ENCODE measurements at places on chromosomes 7 and 10.

- DNase-seq = no peak
Observed at GRCh38 chr10:12590675-12591659, 241.6 kb downstream of the CAMK1D start.

DNA sequence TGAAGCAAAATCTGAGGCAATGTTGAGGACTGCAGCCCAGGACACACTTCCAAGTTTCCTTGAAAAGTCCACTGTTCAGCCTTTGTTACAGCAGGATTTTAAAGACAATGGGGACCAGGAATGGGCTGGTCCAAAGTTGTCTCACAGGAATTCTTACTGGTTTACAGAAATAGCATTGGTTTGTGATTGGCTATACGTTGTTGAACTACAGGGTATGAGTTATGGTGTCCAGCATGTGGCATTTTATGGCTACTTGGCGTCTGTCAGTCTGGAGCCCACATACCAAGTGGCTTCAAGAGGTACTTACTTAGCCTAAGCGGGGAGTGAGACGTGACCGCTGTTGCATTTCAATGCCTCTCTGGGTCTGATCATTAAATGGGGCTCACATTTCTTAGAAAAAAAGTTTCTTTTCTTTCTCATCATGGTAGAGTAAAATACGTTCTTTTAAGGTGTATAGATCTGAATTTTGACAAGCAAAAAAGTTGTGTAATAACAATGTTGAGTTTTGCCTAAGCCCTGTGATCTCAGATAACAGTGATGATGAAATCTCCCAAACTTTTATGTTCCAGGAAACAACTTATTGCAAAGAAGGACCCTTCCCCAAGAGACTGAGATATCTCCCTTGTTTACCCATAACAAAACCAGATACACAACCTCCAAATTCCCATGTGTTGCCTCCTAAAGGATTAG, 100.0 kb upstream of the TRIM24 start:
- no peak for DNase-seq

- DNase-seq = no peak
Observed at GRCh38 chr7:123075838-123076467, 80.5 kb upstream of the TAS2R16 start.

GRCh38 chr7:141389140-141389796, 161.9 kb upstream of the AGK start:
- no peak for DNase-seq

- no peak for DNase-seq
Observed at GRCh38 chr10:78248651-78249464, 215.2 kb downstream of the RPS24 start.

DNA sequence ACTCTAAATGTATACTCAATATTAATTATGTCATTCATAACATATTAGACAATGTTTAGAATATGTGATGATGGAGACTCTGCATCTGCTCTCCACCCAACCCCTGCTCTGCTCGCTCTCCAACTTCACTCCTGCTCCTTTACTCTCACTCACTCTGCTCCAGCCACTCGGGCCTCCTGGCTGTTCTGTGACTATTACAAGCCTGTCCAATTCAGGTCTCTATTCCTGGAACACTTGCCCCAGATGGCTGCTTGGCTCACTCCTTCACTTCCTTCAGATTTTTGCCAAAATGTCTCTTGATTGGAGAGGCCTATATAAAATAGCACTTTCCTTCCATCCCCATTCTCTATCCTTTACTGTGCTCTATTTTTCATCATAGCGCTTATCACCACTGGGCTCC, 84.8 kb downstream of the HBP1 start:
- no peak for DNase-seq

DNA sequence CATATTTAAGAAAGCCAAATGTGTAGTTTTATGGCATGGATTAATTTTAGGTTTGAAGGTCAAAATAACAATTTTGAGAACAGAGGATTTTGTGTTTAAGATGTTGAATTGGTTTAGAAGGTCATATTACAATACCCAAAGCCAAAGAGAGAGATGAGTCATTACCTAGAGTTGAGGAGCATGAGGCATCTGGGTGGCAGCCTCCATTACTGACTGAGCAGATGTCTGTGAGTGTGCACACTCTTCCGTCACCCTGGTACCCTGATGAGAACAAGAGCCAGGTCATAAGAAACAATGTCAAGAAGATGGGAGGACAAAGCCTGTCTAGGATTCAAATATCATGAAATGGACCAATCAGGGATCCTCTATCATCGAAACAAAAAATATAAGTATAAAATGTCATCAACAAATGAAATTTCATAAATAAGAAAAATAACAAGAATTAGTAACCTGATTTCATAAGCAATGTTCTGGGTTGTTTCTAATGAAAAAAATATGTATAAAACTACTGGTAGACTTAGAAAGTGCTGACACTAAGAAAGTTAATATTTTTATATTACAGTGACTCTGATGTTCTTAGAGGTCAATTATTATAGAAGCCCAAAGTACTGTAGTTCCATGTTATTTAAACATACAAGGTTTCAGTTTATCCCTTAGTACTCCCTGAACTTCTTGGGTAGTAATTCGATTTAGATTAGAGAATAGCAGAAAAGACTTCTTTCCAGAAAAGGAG, 20.0 kb downstream of the CUBN start:
- DNase-seq = no peak

DNA sequence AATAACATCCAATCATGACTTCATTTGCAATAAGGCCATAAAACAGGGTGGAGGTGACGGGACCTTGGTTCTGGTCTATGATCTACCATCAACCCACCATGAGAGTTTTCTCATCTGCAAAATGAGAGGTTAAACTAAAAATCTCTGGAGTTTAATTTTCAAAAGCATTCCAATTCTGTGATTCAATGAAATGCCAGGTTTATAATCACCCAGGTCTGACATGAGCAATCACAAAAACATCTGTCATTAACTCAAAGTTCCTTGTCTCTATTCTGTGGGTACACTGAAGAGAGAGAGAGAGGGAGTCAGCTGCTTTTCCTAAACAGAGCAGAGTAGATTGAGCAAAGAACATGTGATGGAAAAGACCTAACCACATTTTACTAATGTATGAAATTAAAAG, 75.4 kb downstream of the NUDCD3 start:
- DNase-seq = no peak

DNA sequence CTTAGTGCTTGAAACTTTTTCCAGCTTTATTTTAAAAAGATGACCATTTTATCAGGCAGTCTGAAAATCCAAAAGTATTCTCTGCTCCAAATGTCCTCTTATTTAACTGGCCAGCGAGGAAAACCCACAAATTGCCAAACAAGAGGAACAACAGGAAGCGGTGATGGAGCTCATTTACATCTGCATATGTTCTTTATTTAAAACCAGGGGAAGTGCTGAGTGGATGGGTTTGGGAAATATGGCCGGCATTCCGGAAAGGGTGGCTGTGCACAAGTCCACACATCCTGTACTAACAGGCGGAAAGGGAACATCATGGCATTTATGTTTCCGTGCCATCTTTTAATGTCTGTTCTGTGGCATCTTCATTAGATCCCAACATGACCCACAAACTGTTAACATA, 974.5 kb downstream of the LRMDA start:
- no peak for DNase-seq

DNA sequence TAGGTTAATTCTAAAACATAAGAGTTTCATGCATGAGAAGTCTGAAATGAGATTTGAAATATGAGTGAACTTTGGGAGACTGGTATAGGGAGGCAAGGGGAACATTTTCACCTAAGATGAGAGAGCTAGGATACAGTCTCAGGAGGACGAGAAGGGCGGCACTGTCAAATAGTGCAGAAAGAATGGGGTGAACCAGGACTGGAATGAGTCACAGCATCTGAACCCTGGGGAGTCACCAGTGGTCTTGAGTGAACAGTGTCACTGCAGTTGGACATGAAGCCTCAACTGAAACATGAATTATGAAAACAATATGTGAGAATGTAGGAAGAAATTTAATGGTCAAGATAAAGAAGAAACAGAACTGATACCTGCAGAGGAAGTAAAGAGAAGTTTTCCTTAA, 33.8 kb downstream of the GNG11 start:
- no peak for DNase-seq

DNA sequence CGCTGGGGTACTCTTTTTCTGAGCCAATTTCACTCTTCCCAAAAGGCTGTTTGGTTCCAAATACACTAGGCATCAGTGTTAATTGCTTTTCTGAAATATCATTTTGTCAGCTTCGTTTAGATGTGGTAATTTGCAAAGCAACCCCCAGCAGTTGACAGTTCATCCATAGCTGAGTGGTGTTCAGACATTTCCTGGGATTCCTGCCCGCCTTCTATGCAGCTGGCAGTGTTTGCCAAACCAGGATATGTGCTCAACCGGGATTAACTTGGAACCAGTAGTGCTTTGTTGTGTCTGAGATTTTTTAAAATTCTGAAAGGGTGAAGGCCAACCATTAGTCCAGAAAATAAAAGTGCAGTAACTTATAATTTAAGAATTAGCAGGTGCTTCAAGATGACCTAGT, 25.2 kb upstream of the MKLN1 start:
- no peak for DNase-seq

GRCh38 chr10:119306514-119306951, 99.2 kb downstream of the GRK5 start:
- DNase-seq = peak; percentile 50

GRCh38 chr10:74521526-74521925, 304.9 kb upstream of the KAT6B start:
- DNase-seq = no peak

GRCh38 chr7:134514663-134515062, 12.7 kb upstream of the AKR1B10 start:
- peak; percentile 35 for DNase-seq

- DNase-seq = no peak
Observed at GRCh38 chr7:77388055-77388641, 28.0 kb downstream of the GSAP start.

- no peak for DNase-seq
Observed at GRCh38 chr10:30055226-30055662, 4.1 kb downstream of the JCAD start.

- DNase-seq = no peak
Observed at GRCh38 chr7:24370541-24370940, 86.6 kb downstream of the NPY start.

GRCh38 chr10:26725837-26726727, 28.6 kb downstream of the PDSS1 start:
- DNase-seq = no peak

- DNase-seq = no peak
Observed at GRCh38 chr10:91103384-91104192, 116.9 kb upstream of the PCGF5 start.

DNA sequence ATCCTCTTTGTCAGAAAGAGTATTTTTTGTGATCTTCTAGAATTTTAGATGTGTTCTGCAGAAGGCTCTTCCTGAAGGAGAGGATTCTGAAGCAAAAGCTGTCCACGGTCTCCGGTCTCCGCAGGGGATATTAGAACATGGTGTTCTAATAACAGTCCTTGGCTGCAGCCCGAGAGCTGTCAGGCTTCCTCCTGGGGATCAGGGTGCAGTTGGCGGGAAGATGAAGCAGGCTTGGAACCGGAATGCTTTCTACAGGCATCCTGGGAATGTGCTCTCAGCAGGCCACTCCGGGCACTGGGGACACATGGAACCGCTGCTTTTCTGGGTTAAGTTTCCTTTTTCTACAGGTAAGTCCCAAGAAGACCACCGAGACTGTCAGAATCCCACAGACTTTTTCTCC, 118.6 kb upstream of the PARD3 start:
- DNase-seq = no peak

GRCh38 chr10:79327090-79327457, 20.2 kb upstream of the PPIF start:
- no peak for DNase-seq

- DNase-seq = no peak
Observed at GRCh38 chr7:156655983-156656382, 15.4 kb downstream of the RNF32 start.

GRCh38 chr7:40720416-40720815, 585.6 kb downstream of the SUGCT start:
- DNase-seq = no peak

DNA sequence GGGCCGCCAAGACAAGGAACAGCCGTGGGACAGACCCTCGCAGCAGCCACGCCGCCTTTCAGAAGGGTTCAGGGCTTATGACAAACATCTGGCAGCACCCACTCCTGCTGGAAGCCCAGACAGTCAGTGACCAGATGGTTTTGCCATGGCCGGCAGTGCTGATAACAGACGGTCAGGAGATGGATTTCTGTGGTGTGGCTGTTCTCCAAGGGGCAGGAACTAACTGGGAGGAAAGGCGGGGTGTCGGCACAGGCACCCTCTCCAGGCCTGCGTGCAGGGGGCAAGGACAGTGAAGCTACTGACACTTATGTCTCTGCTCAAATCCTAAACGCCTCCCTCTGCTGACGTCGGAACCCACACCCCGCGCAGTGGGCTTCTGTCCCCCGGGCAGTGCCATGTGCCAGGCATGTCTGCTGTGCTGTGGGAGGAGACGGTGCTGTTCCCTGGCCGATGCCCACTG, 416.1 kb downstream of the DNAJB6 start:
- DNase-seq = no peak

DNA sequence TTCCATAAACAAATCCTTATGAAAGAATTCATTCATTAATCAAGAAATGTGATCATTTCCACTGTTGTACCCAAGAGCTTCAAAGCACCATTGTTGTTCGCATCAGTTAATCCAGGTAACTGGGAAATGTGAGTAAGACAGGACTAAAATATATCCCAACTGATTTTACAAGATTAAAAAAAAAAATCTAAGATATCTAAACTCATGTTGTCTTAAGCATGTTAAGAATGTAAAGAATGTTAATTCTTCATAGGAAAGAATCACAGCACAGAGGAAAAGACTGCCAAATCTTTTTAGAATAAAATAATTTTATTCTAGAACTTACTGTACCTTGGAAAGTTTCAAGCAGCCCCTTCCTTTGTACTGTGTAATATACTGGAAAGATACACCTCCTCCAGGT, 16.4 kb downstream of the FZD1 start:
- no peak for DNase-seq

- DNase-seq = no peak
Observed at GRCh38 chr7:93284908-93285307, 52.7 kb downstream of the VPS50 start.

GRCh38 chr7:74479066-74479781, 25.5 kb downstream of the GTF2IRD1 start:
- DNase-seq = no peak

GRCh38 chr7:141218941-141219340, 145.1 kb downstream of the TMEM178B start:
- DNase-seq = no peak

DNA sequence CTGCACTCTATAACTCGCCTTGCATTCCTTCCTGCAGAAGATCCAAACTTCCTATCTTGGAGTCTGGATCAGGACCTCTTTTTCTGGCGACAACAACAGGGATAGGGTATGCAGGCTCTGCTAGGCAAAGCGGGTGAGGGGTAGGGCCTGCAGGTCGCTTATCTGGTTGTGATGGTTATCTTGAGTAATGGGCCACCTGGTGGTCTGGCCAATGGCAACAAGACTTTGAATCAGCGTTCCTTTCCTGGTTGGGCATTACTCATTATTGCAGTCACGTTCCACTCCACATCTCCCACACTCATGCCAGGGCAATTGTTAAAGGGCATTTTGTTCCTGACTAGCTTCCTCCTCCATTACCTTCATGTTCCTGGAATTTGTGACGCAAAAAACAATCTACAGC, 48.4 kb upstream of the PLXDC2 start:
- no peak for DNase-seq

- DNase-seq = no peak
Observed at GRCh38 chr10:74334221-74334620, 183.2 kb downstream of the ADK start.

- no peak for DNase-seq
Observed at GRCh38 chr7:40840990-40841389, 706.2 kb downstream of the SUGCT start.
